ENCODE measurements at places on chromosomes 2 and 18. TPM values are rescaled to one million over a fixed set of nuclear protein-coding genes. Genes with fewer than 3 reads are reported as not detected.

Gene SKA1
- total RNA-seq = 32.2 TPM

Gene SAG
- not detected for total RNA-seq

Gene SOCS6
- total RNA-seq = 0.47 TPM

Gene RFX8
- total RNA-seq = 0.18 TPM

Gene ANKRD23
- total RNA-seq = 5.7 TPM

Gene RTP5
- 0.22 TPM for total RNA-seq

Gene EFEMP1
- not detected for total RNA-seq

Gene NTSR2
- total RNA-seq = not detected

All from activated CD8-positive, alpha-beta T cell treated with anti-CD3 and anti-CD28 coated beads for 36 hours (primary cell).